NCI-H1048 (cell line): ENCODE measurements at places on chromosomes 7 and 10.

DNA sequence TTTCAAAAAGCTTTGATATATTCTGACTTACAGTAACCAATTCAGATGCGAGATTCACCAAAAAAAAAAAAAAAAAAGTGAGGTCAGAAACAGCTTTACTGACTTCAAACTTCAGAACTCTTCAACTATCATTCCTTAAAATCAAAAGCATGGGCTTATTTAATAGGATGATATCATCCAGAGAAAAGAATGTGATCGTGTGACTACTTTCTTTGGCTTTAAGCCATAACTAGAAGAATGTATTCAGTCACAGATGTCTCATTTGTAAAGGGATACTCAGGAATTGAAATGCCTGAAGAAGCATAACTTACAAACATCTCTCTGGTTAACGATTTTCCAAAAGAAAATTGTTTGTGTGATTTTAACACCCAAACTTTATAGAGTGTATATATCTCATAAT lies 11.5 kb downstream of the TPK1 start:
- no peak for DNase-seq

GRCh38 chr7:68187532-68187931 lies 1190.9 kb downstream of the TYW1 start:
- no peak for DNase-seq

DNA sequence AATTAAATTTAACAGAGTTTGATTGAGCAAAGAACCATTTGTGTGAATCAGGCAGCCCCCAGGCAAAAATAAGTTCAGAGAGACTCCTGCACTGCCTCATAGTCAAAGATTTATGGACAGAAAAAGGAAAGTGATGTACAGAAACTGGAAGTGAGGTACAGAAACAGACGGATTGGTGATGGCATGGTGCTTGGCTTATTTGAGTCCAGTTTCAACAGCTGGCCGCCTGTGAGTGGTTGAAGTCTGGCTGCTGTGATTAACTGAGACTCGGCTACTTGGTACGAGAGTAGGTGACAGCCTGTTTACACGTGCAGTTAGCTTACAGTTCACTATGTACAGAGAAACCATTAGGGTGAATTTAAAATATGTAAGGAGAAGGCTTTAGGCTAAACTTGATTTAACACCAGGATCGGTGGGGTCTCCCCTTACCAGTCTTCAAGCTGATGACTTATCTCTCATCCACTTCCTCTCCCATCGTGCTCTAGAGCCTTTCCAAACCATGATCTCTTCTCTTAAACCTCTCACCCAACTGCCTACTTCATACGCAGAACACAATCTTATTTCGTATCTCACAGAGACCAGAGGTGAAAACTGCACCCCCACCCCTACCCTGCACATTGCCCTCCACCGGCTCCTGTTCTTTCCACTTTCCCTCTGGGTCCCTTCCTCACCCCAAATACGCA lies 5.0 kb upstream of the MSMB start:
- DNase-seq, result no peak

DNA sequence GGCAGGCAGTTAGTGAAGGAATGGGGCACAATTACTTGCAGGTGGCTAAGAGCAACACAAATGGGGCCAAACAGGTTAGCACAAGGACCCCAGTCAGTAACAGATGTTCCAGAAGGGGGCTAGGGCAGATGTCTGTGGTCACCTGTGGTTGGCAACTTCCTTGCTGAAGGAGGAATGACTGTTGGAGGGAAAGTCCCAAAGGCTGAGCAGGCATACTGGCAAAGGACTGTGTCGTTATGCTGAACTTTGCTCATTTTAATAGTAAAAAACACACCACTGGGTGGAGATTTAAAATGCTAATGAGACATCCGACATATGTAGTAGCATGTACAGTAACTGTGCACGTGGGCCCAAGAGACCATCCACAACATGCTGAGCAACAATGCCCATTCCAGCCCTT lies 511.6 kb downstream of the CALN1 start:
- DNase-seq, result no peak

DNA sequence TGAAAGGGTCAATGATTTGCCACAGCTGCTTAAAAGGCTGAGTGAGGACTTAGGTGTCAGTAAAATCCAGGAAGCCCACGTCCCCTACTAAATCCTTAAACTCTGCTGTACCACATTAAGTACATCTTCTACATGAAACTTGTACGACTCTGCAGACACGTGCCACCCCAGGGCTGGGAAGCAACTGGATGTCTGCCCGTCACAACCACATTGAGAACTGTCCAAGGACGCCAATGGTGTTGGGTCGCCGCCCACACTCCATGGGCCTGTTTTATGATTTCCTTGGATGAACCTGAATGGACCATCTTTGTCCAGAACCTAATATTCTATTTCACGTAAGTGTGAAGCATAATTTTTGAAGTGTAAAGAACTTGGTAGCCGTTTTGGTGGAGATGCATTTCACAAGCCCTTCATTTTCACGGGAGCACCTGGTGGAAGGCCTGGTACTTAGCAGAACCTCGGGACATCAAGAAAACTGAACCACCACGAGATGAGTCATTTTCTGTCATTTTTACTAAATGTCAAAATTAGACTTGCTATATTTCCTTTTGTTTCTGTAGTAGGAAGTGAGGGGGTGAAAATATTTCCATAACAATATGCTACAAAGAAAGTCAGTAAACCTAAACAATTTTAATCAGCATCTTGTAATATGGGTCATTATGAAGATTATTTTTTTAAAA lies 134.9 kb downstream of the SFMBT2 start:
- DNase-seq, result no peak

DNA sequence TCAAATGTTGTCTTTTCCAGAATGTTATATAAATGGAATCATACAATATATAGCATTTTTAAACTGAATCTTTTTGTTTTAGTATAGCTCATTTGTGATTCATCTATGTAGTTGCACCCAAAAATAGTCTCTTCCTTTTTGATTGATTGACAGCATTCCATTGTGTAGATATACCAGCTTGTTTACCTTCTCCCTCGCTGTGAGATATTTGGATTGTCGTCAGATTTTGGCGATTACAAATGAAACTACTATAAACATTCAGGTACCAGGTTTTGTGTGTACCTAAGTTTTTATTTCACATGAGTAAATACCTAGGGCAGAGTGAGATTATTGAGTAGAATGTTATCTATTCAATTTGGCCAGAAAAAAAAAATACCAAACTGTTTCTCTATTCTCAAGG lies 584.7 kb upstream of the SORCS1 start:
- no peak for DNase-seq

GRCh38 chr7:148783801-148784527 lies 85.3 kb downstream of the CUL1 start:
- no peak for DNase-seq

DNA sequence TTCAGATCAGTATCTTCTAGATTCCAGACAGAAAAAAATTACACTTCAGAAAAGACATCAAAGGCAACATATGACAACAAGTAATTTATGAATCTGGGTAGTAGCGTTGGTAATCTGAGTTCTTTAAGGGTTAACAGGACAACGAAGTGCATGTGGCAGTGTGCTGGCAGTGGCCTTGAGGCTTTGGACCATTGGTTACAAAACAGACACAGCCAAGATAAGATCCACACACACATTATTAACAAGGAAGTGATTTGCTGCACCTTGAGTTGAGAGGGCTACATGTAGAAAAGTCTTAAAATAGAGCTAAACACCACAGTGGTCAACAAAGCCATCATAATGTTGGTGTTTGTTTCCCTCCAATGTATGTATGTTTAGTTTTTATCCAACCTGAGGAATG lies 40.6 kb downstream of the AKR1D1 start:
- no peak for DNase-seq

- no peak for DNase-seq
Observed at GRCh38 chr10:103980288-103980906, 13.5 kb downstream of the SLK start.

DNA sequence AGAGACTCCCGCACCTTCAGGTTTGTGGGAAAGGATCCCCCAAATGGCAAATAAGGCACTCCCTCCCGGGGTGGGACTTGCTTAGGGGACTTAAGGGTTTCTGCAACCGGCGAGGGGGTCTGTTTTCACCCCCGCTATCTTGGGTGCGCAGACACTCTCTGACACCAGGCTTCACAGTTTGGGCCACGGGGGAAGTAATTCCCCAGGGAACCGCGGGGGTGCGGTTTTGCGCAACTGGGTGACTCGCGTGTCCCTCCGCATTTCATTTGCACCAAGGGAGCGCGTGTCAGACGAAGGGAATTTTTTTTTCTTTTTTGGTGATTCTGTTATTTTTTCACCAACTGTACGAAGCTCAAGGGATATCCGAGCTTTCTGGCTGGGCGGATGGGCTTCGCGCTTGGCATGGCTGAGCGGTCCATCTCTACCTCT lies 1.7 kb downstream of the GRM8 start:
- DNase-seq, result no peak

GRCh38 chr7:157817433-157817832 lies 480.6 kb downstream of the DNAJB6 start:
- DNase-seq, result no peak

DNA sequence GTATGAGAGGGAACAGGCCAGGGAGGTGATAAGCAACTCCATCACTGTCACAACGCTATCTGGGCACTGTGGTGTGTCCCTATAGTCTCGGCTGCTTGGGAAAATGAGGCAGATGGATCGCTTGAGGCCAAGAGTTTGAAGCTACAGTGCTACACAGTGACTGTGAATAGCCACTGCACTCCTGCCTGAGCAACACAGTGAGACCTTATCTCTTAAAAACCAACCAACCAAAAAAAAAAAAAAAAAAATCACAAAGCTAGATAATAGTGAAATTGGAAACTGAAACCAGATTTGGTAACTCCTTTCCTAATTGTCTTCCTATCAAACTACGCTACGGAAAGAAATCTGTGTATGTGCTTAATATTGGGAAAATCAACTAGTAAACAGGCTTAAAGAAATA lies 14.1 kb downstream of the MICU1 start:
- DNase-seq, result no peak

- DNase-seq, result no peak
Observed at GRCh38 chr7:101988513-101988912, 171.1 kb downstream of the CUX1 start.

GRCh38 chr10:13483073-13483472 lies 45.7 kb downstream of the BEND7 start:
- DNase-seq, result no peak

DNA sequence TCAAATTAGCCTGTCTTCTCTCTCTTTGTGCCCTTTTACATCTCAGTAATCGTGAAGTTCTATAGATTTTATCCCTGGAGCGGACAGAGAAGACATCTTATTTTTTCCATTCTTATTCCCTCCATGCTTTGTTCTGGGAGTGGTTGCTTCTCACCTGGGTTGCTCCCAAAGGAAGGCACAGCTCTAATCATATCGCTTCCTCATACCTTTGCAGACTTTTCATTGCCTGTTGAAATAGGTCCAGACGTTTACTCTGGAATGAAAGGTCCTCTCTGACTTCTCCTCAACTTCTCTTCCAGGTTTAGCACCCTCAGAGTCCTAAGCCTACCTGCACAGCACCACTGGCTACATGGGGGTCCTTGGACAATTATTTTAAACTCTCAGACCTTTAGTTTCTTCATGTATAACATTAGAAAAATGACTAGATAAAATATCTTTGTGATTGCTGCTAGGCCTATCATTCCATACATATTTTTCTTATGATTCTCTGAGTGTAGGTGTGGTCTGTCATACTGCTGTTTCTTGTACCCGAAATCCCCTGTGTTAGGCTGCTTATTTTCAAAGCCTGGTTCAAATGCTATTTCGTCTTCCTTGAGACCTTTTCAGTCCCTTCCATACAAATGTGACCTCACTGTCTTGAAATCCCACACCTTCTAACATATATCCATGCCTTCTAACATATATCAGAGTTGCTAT lies 418.1 kb downstream of the GFRA1 start:
- no peak for DNase-seq

DNA sequence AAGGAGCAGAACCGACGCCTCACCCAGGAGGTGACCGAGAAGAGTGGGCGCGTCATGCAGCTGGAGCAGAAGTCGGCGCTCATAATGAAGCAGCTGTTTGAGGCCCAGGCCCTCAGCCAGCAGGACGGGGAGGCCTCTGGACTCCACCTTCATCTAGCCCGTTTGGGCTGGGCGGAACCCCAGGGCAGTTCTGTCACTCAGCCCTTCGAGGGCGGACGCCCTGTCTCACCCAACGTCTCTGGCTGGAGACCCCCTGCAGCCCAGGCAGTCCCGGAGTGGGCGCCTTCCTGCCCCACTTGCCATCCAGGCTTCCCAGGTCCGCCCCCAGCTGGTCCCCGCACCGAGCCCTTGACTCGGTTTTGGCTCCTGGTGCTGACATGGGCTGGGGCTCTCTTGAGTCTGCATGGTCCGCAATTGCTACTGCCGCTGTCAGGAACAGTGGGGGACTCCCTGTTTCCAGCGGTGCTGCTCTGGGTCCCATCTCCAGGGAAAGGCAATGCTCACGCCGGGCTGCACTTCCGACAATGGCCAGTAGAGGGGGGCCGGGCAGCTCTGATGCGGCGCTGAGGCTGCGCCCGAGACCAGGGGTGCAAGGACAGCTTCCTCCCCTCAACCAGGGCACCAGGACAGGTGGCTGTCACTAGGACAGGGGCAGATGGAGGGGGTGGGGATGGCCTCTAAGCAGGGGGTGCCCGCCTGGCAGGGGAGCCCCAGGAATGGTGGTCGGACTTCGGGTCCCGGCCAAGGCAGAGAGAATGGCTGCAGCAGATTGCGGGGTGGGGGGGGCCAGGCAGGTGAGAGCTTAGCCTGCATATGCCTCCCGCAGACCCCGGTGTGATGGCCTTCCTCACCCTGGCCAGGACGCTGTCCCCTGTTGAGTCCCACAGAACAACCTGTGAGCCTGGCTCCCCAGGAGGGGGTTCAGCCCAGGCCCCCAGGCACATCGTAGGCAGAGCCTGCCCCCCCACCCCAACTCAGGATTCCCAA lies 71.2 kb upstream of the KCTD7 start:
- peak; percentile 46 for DNase-seq

DNA sequence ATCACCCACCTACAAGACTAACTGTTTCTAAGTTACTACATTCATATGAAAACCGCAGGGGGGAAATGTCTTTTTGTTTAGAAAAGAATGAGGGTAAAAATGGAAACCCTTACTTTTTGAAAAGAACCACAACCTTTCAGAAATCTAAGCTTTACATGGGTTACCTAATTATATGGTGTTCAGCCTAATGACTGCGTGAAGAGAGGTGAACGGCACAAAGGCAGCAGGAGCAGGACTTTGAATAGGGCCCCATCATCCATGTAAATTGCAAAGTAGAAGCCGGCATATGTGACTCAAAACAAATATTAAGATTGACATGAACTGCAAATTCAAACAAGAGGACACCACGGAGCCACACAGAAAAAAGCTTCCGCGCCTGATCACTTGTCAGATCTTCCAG lies 25.1 kb downstream of the NEBL start:
- no peak for DNase-seq

GRCh38 chr7:75957021-75957736 lies 37.2 kb downstream of the TMEM120A start:
- no peak for DNase-seq

DNA sequence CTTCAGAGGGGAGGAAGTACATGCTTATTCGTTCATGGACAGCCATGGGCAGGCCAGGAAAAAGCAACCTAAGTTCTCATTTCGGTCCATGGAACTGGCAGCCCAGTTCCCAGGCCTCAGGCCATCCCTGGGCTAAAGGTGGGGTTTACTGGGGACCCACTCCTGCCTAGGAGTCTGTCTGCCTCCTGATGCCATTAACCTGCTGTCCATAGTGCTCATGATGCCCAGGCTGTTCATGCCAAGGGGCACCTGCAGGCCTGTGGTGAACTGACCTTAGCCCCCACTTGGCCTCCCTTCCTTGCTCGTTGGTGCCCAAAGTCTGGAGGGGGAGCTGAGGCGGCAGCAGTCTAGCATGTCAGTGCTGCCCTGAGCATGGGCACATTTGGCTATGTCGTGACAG lies 450.2 kb upstream of the MBL2 start:
- DNase-seq, result no peak
